ENCODE measurements at places on chromosomes 12 and 14.
A peak's percentile ranks its signal among the peaks of the same experiment; 100 is the strongest.

- no peak for DNase-seq
These were observed 95.5 kb downstream of the PAWR start for GRCh38 chr12:79595273-79595672.

DNA sequence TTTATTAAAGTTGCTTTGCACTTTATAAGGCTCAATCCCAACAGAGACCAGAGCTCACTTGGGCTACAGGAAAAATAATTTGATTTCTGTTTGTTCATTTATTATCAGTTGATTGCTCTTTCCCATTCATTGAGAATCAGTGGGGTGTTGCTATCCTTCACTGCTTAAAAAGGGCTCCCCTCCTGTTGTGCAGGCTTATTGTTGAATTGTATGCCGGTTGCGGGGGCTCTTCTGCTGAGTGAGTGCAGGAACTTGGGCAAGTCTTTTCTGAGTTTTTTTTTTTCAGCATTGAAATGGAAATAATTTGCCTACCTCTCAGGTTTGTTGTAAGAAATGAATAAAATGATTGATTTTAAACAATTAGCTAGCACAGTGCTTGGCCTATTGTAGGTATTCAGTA lies 32.6 kb downstream of the AKAP6 start:
- no peak for DNase-seq

DNA sequence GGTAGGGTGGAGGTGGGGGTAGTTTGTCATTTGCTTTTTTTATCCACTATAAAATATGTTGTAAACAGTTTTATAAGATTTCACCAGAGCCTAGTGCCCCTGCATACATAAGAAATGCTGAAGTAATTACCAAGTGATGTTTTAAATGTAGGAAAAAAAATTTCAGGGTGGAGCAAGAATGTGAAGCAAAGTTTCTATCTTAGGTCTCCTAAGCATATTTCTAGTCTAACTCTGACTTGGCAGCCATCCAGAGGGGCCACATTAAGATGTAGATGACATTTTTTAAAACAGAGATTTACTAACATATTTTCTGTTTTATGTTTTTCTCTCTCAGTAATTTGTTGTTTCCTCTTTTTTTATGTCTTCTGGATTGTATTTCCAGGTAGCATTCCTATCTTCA lies 15.8 kb upstream of the KRAS start:
- DNase-seq: no peak

GRCh38 chr12:76028571-76029277 lies 2.9 kb downstream of the PHLDA1 start:
- peak; percentile 33 for DNase-seq

- no peak for DNase-seq
These were observed 14.2 kb downstream of the ATXN2 start for GRCh38 chr12:111584959-111585358.

GRCh38 chr12:23950775-23951451 lies 1.4 kb upstream of the SOX5 start:
- DNase-seq: peak; percentile 57

DNA sequence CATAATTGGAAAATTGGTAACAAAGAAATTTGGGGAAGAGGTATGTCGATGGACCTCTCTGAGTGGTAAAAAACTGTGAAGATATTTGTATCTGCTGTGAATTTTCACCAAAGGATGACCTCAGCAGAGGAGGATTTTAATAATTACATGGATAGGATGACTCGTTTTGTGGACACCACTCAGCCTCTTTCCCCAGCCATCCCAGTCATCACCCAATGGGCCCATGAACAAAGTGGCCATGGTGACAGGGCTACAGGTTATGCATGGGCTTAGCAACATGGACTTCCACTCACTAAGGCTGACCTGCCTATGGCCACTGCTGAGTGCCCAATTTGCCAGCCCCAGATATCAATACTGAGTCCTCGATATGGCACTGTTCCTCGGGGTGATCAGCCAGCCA lies 577.5 kb upstream of the FBXO33 start:
- no peak for DNase-seq

DNA sequence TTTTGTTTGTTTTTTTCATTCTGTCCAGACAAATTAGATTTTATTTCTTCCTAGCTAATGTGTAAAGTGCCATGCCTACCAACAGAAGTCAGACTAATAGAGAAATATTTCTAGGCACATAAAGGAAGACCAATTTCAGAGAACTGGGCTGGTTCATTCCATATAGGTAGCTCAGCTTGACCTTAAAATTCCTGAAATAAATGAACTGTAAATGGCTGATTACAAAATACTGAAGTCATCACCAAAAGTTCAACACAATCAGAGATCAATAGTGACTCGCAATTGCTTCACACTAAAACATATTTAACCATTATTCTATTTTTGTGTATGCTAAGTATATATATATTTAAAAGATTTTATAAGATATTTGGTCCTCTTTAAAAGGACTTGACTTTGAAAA lies 34.2 kb downstream of the PTPRB start:
- DNase-seq: no peak

Data from astrocyte of the hippocampus (primary cell).